ENCODE measurements at places on chromosomes 6 and 20.

DNA sequence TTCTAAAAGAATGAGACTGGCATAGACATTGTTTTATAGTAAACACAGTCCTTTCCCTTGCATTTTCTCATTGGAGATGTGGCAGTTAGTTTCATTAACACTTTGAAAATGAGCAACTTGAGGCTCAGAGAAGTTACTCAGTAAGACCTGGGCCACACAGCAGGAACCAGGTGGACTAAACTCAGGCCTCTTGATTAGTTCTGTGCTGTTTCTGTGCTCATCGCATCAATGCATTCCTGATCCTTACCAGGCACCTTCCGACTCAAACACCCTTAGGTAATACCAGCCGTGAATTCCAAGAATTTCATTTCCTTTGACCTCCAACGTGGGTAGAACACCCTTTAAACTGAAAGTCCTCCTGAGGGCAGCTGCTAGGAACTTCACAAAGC lies 362.8 kb downstream of the ESR1 start:
- no peak for DNase-seq

DNA sequence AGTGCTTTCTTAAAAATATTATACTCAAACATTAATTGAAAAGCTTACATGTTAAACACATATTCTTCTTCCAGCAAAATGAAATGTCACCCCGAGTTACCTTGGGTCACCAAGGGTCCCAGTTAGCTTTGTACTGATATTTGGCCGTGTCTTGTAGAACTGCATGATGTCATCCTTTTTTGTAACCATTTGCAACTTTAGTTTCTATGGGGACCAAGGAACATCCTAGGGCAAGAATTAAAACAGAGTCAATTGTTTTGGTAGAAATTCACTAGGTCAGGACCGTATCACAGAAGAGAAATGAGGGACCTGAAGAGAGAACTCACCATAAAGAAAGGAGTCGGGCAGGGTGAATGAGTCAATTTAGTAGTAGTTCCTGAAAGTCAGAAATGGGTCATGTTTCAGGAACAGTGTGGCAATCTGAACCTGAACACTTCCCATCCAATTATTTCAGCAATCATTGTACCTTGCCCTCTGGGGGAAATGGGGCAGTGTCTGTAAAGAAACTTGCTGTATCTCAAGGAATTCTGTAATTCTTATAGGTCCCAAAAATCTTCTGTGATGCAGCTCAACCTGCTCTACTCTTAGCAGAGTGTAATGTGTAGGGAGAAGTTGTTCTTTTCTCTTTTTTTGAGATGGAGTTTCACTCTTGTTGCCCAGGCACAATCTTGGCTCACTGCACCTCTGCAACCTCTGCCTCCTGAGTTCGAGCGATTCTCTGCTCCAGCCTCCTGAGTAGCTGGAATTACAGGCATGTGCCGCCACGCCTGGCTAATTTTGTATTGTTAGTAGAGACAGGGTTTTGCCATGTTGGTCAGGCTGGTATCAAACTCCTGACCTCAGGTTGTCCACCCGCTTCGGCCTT lies 5.3 kb upstream of the AKAP7 start:
- DNase-seq = no peak

DNA sequence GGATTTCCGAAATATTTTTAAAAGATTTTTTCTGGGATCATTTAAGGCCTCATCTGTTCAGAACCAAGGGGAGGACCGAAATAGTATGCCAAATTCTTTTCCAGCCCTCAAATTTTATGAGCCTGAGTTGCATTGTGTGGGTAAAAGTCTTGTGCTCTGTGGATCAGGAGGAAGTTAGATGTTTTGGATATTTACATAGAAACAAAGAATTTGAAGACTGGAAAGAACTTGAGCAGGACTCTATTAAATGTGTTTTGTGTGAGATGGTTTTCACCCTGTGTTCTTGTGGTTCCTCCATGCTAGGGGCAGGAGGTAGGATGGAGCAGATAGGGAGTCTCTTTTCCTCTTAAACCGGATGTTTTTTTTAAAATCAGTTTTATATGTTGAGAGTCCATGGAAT lies 329.1 kb downstream of the LAMA2 start:
- no peak for DNase-seq

DNA sequence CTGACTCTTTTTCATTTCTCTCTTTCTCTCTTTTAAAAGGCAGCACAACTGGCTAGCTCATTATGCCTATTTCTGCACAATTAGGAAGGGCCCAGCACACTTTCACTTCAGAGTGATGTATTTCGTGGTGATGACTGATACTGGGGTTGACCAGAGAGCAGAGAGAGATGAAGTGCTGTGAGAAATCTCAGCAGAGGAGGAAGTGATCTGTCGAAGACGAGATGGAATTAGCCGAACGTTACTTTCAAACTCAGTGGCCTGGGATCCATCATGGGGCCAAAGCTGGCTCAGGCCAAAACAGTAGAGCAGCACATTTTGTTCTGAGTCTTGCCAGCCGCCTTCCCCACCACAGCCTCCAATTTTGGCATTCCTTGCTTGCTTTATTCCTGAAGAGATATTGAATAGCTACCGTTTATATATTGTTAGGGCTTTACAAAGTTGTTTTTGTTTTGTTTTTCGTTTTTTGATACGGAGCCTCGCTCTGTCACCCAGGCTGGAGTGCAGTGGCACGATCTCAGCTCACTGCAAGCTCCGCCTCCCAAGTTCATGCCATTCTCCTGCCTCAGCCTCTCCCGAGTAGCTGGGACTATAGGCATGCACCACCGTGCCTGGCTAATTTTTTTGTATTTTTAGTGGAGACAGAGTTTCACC lies 213.2 kb upstream of the ECI2 start:
- no peak for DNase-seq

DNA sequence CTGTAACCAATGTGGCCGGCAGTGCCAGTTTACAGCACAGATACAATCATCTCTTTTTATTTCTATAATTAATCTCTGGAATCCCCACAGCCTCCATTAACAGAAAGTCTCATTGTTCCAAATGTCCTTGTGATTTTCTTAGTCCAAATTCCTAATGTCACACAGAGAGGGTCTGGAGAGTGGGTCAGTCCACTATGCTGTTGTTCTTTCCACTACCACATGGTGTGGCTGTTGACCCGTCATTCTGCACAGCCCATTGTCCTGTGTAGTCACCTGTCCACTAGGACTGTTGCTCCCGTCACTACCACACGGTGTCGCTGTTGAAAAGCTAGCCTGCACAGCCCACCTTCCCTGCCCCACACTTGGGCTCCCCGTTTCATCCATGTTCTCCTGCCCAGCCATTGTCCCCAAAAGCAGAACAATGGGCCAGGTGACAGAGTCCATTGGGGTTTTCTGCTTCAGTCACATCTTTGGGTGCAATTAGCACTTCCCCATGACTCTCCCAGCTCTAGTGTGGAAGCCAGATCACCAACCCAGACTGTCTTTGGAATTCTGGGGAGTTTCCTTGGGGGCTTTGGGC lies 8.6 kb upstream of the LBP start:
- no peak for DNase-seq

- no peak for DNase-seq
These were observed 59.8 kb upstream of the MANEA start for GRCh38 chr6:95517568-95517967.

GRCh38 chr20:7108929-7109328 lies 341.4 kb downstream of the BMP2 start:
- DNase-seq = no peak

- peak; percentile 65 for DNase-seq
These were observed 2.5 kb downstream of the RSPO3 start for GRCh38 chr6:127120787-127121636.

DNA sequence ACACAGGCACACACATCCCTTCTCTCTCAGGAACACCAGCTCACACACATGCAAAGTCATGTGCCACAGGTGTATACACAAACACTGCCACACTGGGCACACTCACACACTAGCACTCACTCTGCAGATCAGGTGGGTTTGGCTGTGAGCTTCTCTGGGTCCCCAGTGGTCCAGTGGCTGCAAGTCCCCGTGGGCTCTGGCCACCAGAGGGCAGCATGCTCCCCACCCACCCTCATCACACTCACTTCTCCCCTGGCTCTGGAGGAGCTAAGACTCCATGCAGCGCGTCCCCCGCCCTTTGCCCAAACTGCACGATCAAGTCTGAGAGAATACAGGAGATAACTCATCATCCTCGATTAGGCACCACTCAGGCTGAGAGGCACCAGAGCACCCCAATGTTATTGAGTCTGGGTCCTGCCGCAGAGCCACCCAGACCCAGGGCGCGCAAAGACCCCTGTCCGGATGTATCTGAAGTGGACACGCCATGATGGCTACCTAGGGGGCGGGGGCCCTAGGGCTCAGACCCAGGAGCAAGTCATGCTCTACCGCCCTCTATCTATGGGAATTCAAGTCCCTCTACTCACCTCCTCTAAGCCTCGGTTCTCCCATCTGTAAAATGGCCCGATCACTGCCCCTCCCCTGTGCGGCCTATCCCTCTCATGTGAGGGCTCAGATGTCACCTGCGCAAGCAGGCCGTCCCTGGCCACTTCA lies 90.5 kb downstream of the GRM4 start:
- DNase-seq = no peak

GRCh38 chr6:1703091-1703855 lies 93.6 kb downstream of the FOXC1 start:
- no peak for DNase-seq

DNA sequence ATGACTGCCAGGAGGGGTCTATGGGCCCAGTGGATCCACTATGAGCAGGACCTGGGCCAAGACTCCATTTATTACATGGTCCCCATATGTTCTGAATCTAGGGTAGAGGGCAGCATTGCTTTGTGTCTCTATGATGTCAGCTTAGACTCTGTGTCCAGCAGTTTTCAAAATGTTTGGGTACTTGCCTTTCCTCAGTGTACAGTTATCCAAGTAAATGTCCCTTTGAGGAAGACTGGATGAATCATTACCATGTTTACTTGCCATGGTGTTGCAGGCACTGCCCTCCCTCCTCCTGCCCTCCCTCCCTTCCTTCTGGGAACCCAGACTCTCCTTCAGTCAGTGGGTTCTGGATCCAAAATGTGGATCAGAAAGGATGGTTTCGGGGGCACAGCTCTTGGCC lies 108.6 kb downstream of the NRN1 start:
- no peak for DNase-seq

DNA sequence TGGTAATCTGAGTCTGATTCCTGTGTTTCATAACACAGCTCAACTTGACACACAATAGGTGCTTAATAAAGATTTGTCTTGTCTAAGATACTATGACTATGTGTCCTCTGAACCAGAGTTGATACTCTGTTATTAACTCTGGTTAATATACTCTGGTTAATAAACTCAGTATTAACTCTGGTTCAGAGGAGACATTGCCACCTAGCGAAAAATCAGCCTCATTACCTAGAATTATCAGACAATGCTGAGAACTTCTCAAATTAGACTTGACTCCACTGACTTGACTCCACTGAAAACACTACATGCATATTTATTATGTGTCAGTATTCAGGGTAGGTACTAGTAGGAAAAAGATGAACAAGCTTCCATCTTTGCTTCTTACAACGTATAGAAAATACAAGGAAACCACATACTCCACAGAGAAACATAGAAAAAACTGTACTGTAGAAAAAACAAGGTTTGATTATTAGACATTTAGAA lies 73.9 kb downstream of the AHI1 start:
- DNase-seq = no peak

Measured in forelimb muscle (tissue), 1 donor.